NCI-H1930 (cell line): ENCODE measurements at places on chromosomes 2 and 18.

DNA sequence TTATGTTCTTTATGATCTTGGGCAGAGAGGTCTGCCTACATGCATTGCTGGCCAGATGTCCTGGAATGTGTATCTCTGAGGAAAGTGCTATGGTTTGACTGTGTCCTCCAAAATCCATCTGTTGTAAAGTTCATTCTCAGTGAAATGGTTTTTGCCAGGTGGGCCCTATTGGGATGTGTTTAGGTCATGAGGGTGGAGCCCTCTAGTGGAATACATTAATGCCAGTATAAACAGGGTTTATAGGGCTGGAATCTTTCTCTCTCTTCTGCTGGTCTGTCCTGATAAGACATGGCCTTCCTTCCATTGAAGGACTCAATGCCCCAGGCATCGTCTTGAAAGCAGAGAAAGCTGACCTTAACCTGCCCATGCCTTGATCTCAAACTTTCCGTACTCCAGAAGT lies 258.5 kb downstream of the RPIA start:
- DNase-seq, result no peak

- no peak for DNase-seq
Measured at GRCh38 chr18:74512321-74513053, 16.3 kb downstream of the CNDP2 start.

GRCh38 chr18:73715210-73715670 lies 432.4 kb downstream of the FBXO15 start:
- no peak for DNase-seq

DNA sequence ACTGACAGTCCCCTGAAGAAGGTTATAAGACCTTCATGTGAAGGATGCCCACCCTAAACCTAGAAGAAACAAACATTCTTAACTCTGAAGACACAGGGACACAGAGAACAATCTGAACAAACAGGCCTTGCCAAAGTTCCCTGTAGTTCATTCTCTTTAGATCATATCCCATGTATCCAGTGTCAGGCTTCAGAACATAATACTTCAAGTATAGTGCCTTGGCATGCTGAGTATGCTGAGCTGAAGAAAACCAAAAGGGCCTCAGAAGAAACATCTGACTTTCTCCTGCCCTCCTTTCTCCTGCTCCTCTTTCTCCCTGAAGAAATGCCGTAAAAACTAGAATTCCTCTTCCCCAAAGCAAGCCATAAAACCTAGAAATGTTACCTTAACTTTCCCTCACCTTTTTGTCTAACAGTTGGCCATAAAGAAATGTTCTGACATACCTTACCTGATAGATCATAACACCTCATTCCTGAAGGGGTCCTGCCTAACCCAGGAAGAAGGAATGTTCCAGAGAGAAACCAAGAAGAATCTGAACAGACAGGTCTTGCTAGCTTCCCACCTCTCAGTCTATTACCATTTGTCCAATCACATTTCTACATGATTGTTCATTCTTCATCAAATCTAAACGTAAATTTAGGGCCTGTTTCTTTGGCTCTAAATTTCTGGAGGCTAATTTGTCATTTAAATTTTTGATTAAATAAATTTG lies 160.1 kb upstream of the ZC3H15 start:
- DNase-seq, result no peak

GRCh38 chr2:80199504-80199903 lies 105.0 kb downstream of the LRRTM1 start:
- DNase-seq, result no peak

GRCh38 chr2:160907738-160908137 lies 252.5 kb upstream of the TANK start:
- DNase-seq, result no peak

DNA sequence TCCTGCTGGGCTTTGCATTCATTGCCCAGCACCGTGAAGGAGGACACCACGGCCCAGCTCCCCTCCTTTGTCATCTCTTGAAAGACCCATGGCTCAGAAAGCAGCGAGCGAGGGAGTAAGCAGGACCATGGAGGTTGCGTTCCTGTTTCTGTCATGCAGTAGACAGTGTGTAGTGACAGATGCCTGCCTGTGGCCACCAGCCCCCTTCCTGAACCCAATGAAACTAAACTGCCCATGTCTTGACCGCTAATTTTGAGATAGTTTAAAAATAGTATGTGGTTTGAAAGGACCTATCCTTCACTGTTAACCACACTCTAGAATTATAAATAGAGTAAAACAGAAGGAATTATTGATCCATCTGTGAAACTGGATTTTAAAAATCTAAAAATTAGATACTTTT lies 88.2 kb downstream of the ASAP2 start:
- DNase-seq, result no peak
